ENCODE measurements at places on chromosomes 3 and 15.
A peak's percentile ranks its signal among the peaks of the same experiment; 100 is the strongest.

- DNase-seq, result no peak
These were observed 64.0 kb downstream of the POLR2M start for GRCh38 chr15:57770495-57770894.

GRCh38 chr3:113241292-113242095 lies 30.1 kb downstream of the BOC start:
- DNase-seq, result no peak

- no peak for DNase-seq
These were observed 58.7 kb upstream of the ACAN start for GRCh38 chr15:88744548-88745020.

DNA sequence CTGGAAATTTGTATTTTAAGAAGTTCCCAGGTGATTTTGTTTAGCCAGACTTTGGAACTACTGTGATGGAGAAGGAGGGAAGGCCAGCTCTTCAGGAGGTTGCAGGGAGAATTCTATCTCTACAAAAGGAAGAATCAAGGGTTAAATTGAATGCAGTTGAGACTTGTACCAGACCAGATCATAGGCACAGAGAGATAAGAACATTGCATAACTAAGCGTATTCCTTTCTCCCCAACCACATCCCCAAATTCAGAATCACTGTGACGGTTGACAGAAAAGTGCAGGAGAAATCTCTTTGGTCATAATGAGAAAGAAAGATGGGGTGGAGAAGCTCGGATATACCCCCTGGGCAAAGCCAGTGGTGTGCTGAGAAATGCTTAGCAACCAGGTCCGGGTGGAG lies 7.2 kb downstream of the PLD1 start:
- DNase-seq, result no peak

DNA sequence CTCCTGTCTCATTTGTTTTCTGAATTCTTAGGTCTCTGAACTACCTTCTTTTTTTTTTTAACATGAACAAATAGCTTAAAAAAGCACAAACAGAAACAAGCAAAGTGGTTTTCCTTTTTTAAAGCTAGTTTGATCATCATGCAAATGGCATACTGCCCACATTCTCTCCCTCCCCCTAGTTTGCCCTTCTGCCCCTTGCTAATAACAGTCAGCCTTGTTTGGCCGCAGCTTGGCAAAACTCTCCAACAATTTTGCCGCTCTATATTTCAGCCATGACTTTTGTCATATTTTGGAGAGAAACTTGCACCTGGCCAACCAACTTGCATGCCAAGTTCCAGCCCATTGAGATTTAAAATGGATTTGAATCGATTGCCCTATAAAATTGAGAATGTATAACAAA lies 666.0 kb upstream of the NR2F2 start:
- peak; percentile 20 for DNase-seq

DNA sequence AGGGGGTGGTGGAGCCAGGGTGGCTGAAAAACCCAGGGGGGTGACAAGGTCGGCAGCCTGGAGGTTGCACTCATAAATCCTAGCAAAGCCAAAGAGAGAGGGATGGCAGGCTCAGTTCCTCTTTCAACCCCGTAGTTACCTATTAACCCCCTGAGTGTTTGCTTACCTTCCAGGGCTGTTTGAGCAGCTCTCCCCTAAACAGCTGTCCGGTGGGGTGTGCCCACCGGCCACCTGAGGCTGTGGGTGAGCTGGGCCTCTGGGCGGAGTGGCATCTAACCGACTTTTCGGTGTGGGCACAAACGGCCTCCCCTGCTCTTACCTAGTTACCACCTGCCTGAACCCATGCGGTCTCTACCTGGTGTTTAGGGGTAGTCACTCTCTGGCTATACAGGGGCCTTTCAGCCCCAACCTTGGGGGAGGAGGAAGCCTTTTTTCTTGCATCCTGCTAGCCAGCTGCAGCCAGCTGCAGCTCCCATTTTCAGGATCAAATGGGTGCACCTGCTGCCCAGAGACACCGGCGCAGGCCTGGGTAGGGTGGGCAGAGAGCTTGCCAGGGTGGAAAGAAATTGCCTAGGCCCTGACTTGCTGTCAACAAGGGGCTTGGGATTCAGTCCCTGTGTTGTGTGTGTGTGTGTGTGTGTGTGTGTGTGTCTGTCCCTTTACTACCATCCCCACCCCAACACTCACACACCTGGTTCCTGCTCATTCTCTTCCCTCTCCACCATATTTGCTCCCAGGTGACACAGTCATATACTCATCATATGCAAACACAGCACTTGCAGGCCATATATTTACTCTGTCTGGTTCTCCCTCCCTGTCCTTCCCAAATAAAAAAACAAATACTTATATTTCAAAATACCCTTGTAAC lies 3.7 kb downstream of the DLL4 start:
- DNase-seq, result no peak

DNA sequence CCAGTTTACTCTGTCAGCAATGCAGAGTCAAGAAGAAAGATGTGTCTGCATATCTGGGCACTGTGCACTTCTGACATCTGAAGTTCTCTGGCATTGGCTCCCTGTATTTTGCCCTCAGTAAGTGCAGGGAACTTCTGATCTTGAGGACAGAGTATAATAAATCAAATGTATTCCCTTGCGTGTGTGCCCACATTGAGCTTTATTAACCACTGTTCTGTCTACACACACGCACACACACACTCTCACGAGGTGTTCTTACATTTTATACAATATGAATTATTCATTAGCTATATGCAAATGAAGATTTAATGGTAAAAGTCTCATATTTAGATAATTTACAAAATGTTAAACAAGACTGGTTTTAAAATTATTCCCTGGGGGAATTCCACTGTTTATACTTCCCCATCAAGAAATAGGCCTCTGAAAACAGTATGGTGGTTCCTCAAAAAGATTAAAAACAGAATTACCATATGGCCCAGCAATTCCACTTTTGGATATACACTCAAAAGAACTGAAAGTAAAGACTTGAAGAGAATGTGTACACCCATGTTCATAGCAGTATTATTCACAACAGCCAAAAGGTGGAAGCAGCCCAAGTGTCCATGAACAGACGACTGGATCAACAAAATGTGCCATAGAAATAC lies 24.6 kb upstream of the ANPEP start:
- DNase-seq, result no peak

- DNase-seq, result no peak
These were observed 176.5 kb upstream of the LYSMD4 start for GRCh38 chr15:99909592-99910295.

GRCh38 chr3:175716446-175716845 lies 857.3 kb downstream of the NAALADL2 start:
- no peak for DNase-seq

DNA sequence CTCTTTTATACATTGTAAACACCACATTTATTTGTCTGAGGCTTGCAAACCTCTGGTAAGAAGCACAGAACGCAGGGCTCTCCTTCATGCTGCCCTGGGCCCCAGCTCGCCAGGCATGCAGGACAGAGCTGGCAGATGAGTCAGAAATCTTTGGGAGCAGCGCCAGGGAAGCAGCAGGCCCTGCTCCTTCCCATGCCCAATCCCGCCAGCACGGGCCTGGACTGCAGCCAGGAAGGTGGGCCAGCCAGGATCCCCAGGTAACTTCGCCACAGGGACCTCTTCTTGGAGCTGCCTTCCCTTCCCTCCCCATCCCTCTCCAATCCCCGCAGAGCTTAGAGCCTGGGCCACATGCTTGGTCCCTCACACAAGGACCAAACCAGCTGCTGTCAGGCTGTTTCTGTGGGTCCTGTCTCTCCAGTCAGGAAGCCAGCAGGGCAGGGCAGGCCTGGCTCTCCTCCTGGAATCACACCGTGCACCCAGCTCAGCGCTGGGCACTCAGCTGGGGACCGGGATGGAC lies 8.8 kb downstream of the STOML1 start:
- DNase-seq, result peak; percentile 70

- peak; percentile 51 for DNase-seq
These were observed 137.4 kb downstream of the MBNL1 start for GRCh38 chr3:152405915-152406802.

- DNase-seq, result no peak
These were observed 102.5 kb downstream of the ZMAT3 start for GRCh38 chr3:178969004-178969700.

GRCh38 chr3:55471522-55472280 lies 15.4 kb downstream of the WNT5A start:
- no peak for DNase-seq

DNA sequence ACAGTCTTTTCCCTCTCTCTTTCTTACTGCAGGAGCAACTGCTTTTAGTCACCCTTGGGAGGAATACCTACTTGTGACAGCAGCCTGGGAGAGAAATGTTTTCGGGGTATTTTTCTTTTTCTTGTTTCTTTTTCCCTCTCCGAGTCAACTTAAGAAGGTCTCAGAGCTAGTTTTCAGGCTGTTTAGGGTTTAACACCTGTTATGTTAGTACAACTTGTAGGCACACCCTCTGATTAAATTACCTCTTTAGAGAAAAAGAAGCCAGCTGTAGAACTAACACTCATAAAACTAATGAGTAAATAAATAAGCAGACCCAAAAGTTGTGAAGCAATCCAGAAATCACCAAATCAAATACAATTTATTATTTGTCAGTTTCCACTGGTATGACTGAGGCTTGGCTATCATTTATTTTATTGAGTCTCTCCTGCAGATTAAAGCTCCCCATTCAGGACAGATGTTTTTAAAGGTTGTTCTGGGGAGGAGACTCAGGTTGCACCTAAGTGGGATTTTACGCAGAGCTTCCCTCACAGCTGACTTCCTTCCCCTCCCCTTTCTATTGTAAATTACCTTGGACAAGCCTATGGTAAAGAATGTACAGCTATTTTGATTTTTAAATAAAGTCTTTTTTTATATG lies 112.5 kb downstream of the FOXB1 start:
- DNase-seq, result no peak

- DNase-seq, result no peak
These were observed 368.1 kb downstream of the ZPLD1 start for GRCh38 chr3:102802819-102803420.

GRCh38 chr3:194500198-194500597 lies 13.4 kb upstream of the ATP13A3 start:
- DNase-seq, result no peak

DNA sequence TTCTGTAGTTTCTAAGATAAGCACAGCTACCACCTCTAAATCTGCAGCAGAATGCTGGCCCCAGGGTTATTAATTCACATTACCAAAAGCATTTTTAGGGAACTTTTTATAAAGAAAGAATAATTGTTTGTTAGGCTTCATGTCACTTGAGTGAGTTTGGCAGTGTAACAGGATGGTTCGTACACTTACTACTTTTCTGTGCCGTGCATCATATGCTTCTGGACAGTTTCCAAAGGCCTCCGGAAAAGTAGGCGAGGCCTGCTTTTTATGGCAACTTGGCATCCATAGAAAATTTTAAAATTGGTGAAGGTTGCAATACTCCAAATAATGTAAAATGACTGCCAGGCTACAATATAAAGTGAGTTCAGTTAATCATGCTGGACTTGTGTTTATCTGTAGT lies 30.0 kb downstream of the NIPA2 start:
- no peak for DNase-seq

- DNase-seq, result no peak
These were observed 89.4 kb upstream of the ICE2 start for GRCh38 chr15:60568301-60568742.

- DNase-seq, result no peak
These were observed 24.1 kb downstream of the PIGB start for GRCh38 chr15:55343168-55343567.

- DNase-seq, result no peak
These were observed 36.8 kb upstream of the NEO1 start for GRCh38 chr15:73015493-73015892.

- DNase-seq, result peak; percentile 45
These were observed at the start of gene THUMPD3 for GRCh38 chr3:9362731-9363530. Gene THUMPD3, plus strand, starts transcription at chr3:9363054. Its CDS starts 2,015 bp downstream, at chr3:9365069.

DNA sequence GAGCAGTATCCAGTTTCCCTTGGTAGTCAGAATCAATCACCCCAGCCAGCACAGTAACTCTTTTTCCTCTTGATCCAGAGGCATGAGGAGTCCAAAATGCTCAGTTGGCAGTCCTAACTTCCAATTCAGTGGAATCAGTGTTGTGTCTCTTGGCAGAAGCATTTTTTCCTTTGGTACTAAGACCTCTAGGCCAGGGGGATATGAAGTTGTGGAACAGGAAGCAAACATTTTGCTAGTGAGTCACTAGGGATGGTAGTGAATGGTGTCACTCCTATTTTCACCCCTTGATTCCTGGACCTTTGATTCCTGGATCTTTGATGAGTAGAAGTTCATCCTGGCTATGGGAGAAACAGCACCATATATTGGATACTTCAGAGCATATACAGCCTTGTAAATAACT lies 70.5 kb upstream of the ALDH1A3 start:
- DNase-seq, result no peak

DNA sequence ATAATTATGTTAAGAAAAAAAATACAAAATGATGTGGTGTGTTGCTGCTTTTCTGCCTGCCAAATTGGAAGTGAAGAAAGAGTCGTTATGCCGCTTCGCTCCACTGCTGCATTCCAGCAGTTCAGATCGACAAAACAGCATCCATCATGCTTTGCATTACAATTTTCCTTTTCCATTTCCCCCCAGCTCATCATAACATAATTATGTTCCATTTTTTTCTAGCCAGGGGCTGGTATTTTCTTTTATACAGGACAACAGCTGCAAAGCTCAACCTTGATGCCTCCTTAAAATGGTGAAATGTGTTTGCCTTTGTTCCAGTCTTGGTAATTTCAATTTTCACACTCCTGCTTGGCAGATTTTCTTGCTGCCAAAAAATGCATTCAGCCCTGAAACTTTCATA lies 44.9 kb upstream of the KBTBD12 start:
- DNase-seq, result no peak

GRCh38 chr15:76073554-76073953 lies 13.8 kb downstream of the TMEM266 start:
- DNase-seq, result no peak

DNA sequence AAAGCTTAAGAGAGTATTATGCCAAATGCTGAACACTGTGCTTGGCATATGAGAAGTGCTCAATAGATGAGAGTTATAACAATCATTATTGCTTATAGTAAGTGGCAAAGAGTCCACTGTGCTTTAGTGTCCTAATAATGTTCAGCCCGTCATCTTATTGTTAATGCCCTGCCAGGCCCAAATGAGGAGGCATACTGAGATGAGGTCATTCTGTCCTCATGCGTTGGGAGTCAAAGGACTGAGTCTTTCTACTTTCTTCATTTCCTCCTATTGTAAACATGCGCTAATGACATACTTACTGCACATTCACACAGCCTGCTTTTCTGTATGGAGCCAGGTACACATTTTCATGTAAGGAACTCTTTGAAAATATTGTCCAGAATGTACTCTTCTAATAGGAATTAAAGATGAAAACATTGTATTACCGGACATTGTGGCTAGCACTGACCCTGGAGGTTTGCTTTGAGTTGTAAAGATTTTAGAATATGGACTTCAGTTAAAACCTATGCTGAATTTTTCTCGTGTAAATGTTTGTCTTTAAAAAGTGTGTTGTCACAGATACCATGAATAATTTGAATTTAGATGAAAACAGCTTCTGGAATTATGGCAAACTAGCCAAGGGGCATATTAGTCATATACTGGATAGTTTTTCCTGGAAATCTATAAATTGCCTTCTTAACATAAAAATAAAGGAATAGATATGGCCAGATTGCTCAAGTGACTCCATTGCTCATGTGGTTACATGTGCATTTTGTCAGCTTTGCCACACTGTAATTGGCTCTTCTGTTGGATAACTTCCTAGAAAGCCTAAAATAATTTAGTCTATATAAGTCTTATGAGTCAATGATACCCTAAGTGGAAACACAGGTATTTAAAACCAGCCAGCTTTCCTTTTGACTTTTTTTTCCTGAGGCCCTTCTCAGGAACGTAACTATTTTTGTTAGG lies 38.3 kb downstream of the KBTBD12 start:
- DNase-seq, result peak; percentile 6

Data from fibroblast of the conjunctiva (primary cell).